ENCODE measurements at places on chromosomes 3 and 15. TPM values are rescaled to one million over a fixed set of nuclear protein-coding genes. Genes with fewer than 3 reads are reported as not detected.

Gene PLSCR5
- not detected for total RNA-seq

Gene PPCDC
- 11.8 TPM for total RNA-seq

Gene RAB7A
- total RNA-seq, result 166 TPM

Gene SMCO1
- total RNA-seq, result not detected

Gene RPSA
- 1,413 TPM for total RNA-seq

Gene DNAH1
- 3.4 TPM for total RNA-seq

Gene LRRN1
- 1.7 TPM for total RNA-seq

Gene TMEM45A
- total RNA-seq, result 13.7 TPM

Gene STRIT1
- not detected for total RNA-seq

Gene P3H2
- 15.6 TPM for total RNA-seq

Gene TTC14
- total RNA-seq, result 43.5 TPM

Gene KNL1
- total RNA-seq, result 1.3 TPM

Gene SKOR1
- 0.08 TPM for total RNA-seq

Gene FANCD2OS
- total RNA-seq, result not detected

Gene GOLGA8J
- not detected for total RNA-seq

Gene CEP152
- 11.1 TPM for total RNA-seq

Gene SST
- not detected for total RNA-seq

Gene AP3B2
- 5.8 TPM for total RNA-seq

Gene PGBD4
- 1.6 TPM for total RNA-seq

Gene CPB1
- 5.6 TPM for total RNA-seq

Gene OSTN
- total RNA-seq, result not detected

Gene SPTBN5
- 0.57 TPM for total RNA-seq

Gene TEX9
- 8.3 TPM for total RNA-seq

Gene EFL1
- total RNA-seq, result 36.7 TPM

Gene TLR9
- total RNA-seq, result not detected

Gene CEP70
- 14.6 TPM for total RNA-seq

Gene LRRC34
- 7.4 TPM for total RNA-seq

Gene NEK10
- 27.1 TPM for total RNA-seq

Gene CELSR3
- total RNA-seq, result 0.81 TPM

Gene RHOV
- total RNA-seq, result 0.82 TPM

Gene FBXO40
- not detected for total RNA-seq

Gene TRH
- 2.5 TPM for total RNA-seq

Gene CD80
- total RNA-seq, result not detected

Gene PROS1
- 109 TPM for total RNA-seq

Gene ATP13A5
- not detected for total RNA-seq

Gene SAXO2
- total RNA-seq, result 0.25 TPM

Gene IL17RC
- total RNA-seq, result 47.9 TPM

Gene CCR9
- total RNA-seq, result not detected

Gene CXCR6
- not detected for total RNA-seq

Gene IL20RB
- total RNA-seq, result 3.9 TPM

Gene FILIP1L
- total RNA-seq, result 34.3 TPM

Gene THRB
- total RNA-seq, result 8.7 TPM

Gene GOLGA8H
- total RNA-seq, result 0.63 TPM

Gene TPRG1
- 8.6 TPM for total RNA-seq

Gene TNFSF10
- total RNA-seq, result 5.0 TPM

Gene UBAP1L
- total RNA-seq, result 3.8 TPM

Gene VGLL3
- 47.4 TPM for total RNA-seq

Gene NPAP1
- 0.16 TPM for total RNA-seq

Gene WNT5A
- total RNA-seq, result 42.4 TPM

Gene CKMT1A
- total RNA-seq, result not detected

Gene GOLGA6D
- total RNA-seq, result not detected

Gene LMAN1L
- not detected for total RNA-seq

Gene ZNF660
- 2.0 TPM for total RNA-seq

Gene NUDT16
- total RNA-seq, result 11.5 TPM

Gene ARHGAP11A
- total RNA-seq, result 33.9 TPM

Gene KCNMB3
- 0.08 TPM for total RNA-seq

Gene MESP1
- total RNA-seq, result 0.49 TPM

Data from fibroblast of the aortic adventitia (primary cell).